ENCODE measurements at places on chromosomes 12 and 14.
A peak's percentile ranks its signal among the peaks of the same experiment; 100 is the strongest.

DNA sequence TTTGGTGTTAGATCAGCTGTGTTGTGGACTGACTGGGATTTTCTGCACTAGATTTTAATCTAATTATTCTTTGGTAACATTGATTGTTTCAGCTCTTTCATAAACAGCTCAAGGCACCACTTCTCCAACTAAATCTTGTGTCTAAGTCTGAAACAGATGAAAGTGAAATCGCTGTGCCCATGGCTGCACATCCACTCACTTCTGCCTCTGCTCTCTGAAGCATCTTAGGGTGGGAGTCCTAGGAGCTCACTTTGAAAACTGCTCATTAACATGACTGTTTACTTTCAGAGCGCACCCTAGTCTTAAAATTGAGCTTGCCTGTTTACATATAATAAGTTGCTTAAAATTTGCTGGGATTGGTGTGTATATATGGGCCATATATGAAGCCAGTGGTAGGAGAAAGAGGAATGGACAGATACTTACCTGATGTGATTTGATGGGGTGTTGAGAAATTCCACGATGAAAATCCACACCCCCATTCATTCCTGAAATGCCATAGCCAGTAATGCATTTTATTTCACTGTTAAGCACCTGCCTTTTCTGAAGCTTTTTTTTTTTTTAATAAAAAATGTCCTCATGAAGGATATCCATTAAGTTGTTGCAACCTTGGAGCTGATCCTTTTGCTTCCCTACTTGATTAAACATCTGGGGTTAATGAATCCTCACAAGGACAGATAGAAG, 52.8 kb downstream of the PPFIBP1 start:
- no peak for DNase-seq

GRCh38 chr12:9796346-9796745, 30.9 kb upstream of the KLRF1 start:
- no peak for DNase-seq

- DNase-seq = no peak
These were observed 42.1 kb downstream of the DYRK2 start for GRCh38 chr12:67690656-67691055.

DNA sequence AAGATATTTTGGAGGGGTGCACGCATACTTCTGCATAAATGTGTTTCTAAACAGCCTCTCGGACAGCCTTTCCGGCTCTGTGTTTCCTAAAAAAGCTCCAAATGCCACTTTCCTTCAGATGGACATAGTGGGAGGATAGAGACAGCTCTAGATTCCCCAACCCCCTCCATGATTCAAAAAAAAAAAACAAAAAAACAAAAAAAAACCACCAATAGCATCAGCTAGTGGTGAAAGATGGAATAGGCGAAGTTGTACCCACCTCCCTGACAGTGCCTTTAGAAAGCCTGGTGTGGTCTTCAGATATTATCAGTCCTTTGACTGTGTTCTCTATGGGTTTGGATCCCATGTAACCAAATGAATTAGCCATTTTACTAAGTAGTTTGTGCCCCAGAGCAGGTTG, 94.1 kb downstream of the PHETA1 start:
- DNase-seq = no peak

- no peak for DNase-seq
These were observed 1.0 kb downstream of the TMEM121 start for GRCh38 chr14:105527381-105527825.

DNA sequence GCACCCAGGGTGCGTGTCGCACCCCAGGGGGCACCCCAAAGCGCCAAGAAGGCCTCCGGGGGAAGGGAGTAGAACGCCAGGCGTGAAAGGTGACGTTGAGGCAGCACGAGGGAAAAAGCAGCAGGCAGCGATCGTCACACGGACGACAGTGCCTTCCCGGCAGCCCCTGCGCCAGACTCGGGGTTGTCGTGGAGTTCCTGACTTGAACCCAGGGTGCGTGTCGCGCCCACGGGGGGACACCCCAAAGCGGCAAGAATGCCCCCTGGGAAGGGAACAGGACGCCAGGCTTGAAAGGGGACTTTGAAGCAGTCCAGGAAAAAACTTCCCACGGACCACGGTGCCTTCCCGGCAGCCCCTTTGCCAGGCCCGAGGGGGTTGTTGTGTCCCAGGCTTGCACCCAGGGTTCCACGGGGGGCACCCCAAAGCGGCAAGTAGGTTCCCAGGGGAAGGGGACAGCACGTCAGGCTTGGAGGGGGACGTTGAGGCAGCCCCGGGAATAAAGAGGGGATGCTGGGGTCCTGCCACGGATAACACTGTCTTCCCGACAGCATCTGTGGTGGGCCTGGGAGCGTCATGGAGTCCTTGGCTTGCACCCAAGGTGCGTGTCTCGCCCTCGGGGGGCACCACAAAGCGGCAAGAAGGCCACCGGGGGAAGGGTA, 159.2 kb upstream of the ALG10B start:
- no peak for DNase-seq

GRCh38 chr14:23366426-23366921, 1.5 kb upstream of the EFS start:
- no peak for DNase-seq

- no peak for DNase-seq
These were observed 451.3 kb downstream of the ZFP36L1 start for GRCh38 chr14:68341411-68342212.

GRCh38 chr12:123119808-123120207, 31.1 kb downstream of the PITPNM2 start:
- peak; percentile 33 for DNase-seq

DNA sequence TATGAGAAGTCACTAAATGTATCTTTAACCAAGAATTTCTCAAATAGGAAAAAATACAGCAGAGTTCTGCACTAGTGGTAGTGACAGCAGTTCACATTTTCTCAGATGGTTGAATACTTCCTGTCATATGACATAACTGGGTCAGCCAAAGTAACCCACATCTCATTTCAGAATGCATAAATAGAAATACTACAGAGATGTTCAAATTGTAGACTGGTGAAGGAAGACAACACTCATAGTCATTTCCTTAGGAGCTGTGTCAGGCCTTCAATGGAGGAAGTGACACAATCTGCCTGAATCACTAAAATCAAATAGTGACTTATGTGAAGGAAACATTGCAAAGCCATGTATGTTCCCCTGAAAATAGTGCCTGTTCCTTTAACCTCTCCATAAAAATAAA, 32.4 kb downstream of the FERMT2 start:
- DNase-seq = no peak

DNA sequence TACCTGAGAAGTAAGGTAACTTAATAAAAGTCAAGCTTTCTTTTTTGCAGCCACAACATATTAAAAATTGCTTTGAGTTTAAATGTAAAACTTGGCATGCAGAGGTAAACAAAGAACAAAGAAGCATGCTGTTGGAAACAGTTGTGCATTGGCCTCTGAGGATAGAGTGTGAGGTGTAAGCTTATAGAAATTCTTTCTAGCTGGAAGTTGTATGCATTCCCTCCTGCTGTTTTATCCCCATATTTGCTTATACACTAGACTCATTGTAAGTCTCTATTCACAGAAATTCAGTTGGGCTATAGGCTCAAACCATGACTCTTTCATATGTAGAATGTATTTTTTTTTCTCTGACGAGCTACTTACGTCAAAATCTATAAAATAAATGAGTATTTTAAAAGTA, 316.3 kb downstream of the SLC6A15 start:
- no peak for DNase-seq

DNA sequence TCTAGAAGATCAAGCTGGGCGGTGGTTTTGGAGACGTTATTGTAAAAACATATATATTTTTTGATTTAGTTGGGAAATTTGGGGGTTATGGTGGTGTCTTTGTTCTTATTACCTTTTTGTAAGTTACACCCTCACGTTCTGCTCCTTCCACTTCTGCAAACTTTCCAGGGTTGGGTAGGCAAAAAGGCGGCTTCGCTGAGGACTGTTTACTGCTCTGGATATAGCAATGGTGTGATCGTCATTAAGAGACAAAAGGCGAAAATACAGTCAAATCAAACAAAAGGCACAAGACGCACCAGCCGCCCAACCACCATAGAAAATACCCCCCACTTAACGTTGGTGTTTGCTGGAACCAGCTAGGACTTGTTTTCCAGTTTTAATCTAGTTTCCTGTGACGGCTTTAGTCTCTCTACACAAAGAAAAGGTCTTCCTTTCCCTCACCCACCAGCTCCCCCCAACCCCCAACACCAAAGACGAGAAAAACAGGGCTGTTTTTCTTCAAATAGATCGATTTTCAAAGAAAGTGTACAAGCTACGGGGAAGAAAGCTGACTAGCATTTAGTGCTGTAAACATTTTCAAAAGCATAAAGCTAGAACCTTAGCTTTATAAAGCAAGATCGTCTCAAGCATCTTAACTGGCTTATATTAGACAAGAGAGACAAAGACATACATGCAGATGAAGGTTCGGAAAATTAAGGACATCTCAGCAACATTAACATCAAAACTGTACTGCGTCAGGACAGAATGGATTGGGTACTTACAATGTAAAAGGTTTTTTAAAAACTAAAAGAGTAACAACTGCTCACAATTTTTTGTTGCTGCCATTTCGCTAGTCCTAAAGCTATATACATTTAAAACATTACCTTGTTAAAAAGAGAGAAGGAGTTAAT, 2.0 kb upstream of the SETD1B start:
- no peak for DNase-seq

GRCh38 chr12:2284857-2285256, 232.1 kb downstream of the CACNA1C start:
- DNase-seq = no peak

DNA sequence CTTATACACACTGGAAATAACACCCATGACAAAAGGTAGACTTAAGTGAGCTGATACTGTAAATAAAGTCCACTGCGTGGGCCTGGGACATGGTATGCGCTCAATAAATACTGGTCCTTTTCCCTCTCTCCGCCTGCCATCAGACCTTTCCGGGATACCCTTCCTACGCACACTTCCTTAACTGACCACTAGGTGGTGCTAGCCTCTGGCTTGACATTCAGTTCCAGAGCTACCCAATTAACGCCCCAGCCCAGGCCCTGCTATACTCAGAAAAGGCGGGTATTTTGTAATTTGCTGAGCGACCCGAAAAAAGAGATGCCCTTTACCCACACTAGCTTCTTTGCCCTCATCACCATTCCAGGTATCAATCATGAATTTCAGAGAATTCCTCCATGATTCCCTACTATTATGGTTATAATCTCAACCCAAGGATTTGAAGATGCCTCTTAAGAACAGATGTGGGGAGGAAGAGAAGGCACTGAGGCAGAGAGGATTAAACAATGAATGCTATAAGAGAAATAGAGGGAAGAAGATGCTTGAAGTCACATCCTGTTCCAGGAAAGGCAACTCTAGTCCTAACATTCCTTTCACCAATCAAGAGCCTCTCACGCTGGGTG, 3.9 kb upstream of the LRP1 start:
- peak; percentile 53 for DNase-seq

- no peak for DNase-seq
These were observed 1036.5 kb upstream of the NOVA1 start for GRCh38 chr14:27634056-27634970.

- no peak for DNase-seq
These were observed 1.5 kb downstream of the FRMD6 start for GRCh38 chr14:51653079-51653774.

GRCh38 chr14:58299401-58300330, 1.3 kb downstream of the ARID4A start:
- no peak for DNase-seq

DNA sequence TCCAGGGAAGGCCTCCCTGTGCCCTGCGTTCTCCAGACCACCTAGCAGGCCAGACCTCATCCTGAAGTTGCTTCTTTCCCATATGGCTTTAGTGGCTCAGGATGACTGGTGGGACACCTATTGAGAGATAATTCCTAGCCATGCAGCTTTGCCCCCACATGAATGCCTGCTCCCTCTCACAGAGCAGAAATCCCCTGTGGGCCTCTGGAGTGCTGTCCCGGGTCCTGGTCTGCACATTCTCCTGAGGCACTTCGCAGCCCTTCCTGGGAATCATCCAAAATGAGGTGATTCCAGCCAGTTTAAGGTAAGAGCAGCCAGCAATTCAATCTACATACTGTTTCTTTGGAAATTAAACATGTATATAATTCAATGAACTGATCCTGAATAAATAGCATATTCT, 135.9 kb downstream of the GPR65 start:
- no peak for DNase-seq

DNA sequence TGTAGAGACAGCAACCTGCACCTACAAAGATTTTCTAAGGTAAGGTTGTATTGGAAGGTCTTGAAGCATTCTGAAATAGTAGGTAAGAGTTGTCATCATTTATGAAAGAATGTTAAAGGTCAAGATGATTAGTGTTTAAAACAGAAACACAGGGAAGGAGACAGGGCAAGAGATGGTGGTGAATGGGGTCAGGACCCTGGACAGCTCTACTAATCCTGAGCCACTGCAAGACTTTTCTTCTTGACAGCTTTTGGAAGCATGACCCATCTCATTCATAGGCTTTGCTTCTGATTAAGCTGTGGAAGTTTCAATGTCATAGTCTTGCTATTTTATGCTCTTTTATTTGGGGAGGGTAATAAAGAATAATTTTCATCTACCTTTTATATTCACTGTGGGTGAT, 75.5 kb upstream of the CAND1 start:
- DNase-seq = peak; percentile 4

DNA sequence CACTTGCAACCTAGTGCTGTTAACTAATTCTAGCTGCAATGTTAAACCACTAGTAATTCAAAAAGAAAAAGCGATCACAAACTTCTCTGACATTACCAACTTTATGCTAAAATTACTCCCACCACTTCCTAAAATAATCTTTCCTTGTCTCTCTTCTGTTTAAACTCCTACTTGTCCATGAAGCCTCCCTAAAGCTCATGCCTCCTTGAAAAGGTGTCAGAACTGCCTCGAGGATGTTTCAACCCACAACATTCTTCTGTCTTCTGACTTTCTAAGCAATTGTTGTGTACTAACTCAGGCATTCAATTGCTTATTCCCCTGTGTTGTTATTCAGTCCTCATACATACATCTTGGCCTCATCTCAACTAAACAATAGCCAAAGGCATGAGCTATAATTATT, 5.9 kb downstream of the GNPTAB start:
- no peak for DNase-seq

DNA sequence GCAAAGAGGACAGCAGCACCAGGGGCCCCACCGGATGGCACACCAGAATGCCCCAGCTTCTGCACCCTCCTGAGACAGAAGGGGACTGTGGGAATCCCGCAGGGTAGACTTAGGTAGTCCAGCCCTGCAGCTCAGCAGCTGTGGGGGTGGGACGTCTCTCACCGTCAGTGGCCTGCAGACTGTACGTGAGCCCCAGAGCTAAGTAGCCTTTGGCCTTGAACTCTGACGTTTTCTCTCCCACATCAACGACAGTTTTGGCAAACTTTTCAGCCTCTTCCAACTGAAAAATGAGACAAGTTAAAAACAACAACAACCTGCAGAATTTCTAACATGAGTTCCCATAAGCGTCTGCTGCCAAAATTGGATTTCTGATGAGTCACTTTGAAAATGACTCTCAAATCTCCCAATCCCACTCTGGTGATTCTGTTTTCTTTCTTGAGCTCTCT, 161.4 kb downstream of the TTC7B start:
- DNase-seq = no peak

DNA sequence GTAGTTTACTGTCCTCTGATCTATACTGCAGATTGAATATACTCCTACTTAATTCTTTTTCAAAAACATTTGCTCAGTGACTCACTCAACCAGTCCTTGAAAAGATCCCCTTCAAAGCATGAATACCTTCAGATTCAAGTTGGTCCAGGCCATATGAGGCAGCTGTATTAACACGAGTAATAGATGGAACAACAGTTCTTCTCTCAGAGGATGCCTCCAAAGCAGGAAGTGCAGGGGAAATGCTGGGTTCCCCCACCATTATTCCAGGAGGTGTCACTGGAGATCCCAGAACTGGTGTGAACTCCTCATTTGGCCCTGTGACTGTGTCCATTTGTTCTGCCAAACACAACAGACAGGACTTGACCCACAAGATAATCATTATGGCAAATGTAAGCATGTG, 20.6 kb downstream of the ARMH4 start:
- no peak for DNase-seq

- no peak for DNase-seq
These were observed 46.1 kb downstream of the DIO2 start for GRCh38 chr14:80164991-80165721.
